ENCODE measurements at places on chromosomes 7 and 10. TPM values are rescaled to one million over a fixed set of nuclear protein-coding genes. Genes with fewer than 3 reads are reported as not detected.

The HOXA9 gene
- 14.0 TPM for total RNA-seq

The DGKB gene
- total RNA-seq = 11.3 TPM

The GBX1 gene
- not detected for total RNA-seq

The PMPCB gene
- total RNA-seq = 72.3 TPM

The EPDR1 gene
- total RNA-seq = 20.9 TPM

The OR2A5 gene
- total RNA-seq = not detected

The FOXP2 gene
- 150 TPM for total RNA-seq

The PGAM2 gene
- total RNA-seq = 1.4 TPM

The CAV2 gene
- total RNA-seq = 142 TPM

The TMEM72 gene
- not detected for total RNA-seq

The PRPS1L1 gene
- total RNA-seq = not detected

The SEMA4G gene
- 2.2 TPM for total RNA-seq

The CAV1 gene
- total RNA-seq = 582 TPM

The EPHB6 gene
- total RNA-seq = 13.6 TPM

The TWIST1 gene
- total RNA-seq = 17.8 TPM

The CYP2E1 gene
- 2.5 TPM for total RNA-seq

The ARHGAP12 gene
- total RNA-seq = 72.4 TPM
